Stimulated activated CD4-positive, alpha-beta T cell treated with anti-CD3 and anti-CD28 coated beads, Interleukin-1b, Interleukin-23, amount 100 ng/mL, for 1 hour (primary cell): ENCODE measurements at places on chromosomes 2 and 18.

DNA sequence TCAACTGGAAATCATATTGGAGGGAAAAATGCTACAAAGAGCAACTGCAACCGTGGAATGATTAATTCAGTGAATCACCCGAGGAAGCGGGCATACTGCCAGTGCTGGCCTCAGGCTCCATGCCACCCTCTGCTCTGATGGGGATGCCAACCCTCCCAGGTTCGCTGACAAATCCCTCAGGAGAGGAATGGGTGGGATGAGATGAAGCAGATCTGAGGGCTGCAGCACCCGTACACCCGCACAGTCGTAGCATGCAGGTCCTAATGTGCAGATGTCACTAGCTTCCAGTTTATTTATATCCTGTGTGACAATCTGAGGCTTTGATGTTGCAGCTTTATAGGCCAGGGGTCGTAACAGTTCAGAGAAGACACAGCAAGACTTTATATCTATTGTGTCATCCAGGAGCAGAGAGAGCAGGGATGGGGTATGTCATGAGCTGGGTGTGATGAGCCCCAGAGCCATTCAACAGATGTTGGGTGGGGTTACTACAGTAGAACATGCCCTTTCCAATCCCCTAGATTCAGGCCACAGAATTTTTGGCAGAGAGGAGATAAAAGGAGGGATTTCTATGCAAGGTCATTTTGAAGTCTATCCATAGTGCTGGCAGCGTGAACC is 44.6 kb downstream of the DPP4 start:
- no peak for DNase-seq

DNA sequence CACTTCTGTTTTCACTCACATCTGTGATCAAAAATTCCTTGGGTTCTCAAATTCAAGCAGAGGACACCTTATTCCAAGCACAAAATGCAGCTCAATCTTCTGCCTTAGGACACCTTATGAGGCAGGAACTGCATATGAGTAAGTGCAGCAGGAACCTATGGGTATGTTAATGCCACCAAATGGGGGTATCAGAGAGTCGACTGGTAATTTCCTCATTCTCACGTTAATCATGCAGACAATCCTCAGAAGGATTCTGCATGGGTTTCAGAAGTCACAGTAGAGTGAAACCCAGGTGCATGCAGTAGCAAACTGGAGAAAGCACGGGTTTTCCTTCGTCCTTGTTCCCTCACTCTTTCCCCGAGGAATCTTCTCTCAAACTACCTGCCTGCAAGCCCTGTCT is 452.8 kb downstream of the CBLN2 start:
- no peak for DNase-seq

- no peak for DNase-seq
Measured at GRCh38 chr2:178229927-178230326, 35.6 kb downstream of the OSBPL6 start.

DNA sequence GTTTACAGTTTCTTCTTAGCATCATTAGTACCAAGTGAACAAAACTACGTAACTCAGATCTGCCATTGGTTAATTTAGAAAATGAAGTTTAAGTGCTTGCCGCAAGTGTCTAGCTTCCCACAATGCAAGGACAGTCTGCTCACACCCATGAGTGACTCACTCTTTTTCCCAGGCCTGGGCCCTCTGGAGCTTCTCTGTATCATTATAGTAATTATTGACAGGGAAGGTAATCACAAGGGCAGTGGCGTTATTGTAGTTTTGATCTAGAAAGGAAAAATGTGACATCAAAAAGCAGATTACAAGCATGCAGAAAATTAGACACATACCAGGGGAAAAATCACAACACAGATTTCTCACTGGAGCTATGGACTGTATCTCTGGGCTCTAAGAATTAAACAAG is 38.5 kb downstream of the NPC1 start:
- no peak for DNase-seq

GRCh38 chr2:150853263-150853662 is 365.8 kb upstream of the RND3 start:
- DNase-seq, result no peak
